ENCODE measurements at places on chromosomes 13 and 19.
A peak's percentile ranks its signal among the peaks of the same experiment; 100 is the strongest.

DNA sequence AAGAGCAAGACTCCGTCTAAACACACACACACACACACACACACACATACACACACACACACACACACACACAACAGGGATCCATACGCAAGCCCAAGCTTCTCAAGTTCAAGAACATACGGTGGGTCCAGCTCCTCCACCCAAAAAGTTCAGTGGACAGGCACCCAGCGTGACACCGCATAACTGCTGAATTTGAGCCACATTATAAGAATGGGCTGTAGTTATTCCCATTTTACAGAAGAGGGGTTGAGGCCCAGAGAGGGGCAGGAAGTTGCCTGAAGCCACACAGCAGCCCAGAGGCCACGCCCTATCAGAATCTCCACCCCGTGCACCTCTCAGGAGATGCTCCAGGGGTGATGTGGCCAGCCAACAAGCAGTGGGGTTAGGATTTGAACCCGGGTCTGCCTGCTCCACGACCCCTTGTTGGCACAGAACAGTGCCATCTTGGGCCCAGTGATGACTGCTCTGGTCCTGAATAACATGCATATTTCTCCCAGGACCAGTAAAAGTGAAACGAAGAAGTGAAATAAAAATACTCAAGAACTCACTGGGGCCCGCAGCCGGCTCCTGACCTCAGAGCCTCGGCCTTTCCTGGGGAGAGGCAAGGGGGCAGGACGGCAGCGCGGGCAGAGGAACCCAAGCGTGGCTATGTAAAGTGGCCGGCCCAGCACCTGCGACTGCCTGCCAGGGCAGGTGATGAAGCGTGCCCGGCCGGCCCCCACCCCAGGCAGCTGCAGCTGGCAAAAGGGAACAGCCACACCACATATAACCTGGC, 61.9 kb downstream of the AP1M1 start:
- no peak for DNase-seq

DNA sequence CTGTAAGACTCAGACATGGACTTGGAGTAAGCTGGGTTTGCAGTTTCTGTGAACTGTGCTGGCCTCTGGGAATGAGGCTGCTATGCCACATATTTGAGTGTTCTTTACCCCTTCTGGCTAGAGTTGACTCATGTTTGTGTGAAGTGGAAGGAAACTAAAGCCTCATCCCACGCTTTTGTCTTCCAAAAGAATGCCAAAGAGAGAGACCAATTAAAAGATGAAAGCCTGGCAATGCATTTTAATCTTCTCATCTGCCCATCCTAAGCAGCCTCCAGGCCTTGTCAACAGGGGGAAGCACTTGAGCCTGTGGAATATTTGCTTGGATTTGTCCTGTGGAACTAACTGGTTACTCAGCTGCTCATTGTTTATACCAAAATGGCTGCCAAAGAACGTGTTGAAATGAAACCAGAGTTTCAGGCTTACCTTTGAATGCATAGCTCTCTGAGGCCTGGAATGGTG, 49.1 kb downstream of the LMO7 start:
- peak; percentile 6 for DNase-seq

- peak; percentile 85 for DNase-seq
Measured at GRCh38 chr19:4327252-4327876, 11.3 kb downstream of the STAP2 start.

DNA sequence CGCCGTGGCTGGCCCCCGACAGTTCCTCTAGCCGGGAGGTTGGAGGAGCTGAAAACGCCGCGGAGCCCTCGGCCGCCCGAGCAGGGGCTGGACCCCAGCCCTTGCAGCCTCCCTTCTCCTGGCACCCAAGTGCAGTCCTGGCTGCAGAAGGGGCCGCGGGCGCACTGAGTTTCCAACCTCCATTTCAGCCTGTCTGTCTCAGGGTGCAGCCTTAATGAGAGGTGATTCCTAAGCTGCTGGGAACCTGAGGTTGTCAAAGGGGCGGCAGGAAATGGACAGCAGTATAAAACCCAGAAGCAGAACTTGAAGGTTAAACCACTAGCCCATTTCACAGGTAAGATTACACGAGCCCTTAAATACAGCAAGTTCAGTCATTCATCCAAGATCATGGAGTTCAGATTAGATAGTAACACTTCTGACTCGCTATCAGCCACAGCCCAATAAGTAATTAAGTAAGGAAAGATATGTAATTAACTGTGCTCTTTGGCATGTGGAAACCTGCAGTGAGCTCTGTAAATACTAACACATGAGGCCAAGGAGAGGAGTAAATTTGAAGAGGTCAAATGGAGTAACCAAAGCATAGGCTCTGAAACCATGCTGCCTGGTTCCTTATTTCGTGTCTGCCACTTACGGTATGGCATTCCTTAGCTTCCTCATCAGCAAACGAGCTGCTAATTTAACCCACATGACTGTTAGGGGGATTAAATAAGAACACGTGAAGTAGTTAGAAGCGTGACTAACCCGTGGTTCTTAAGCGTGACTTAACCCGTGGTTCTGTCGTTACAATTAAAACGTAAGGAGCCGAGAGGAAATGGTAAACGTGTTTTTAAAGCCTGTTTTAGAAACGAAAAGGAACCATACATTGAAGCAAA, 686 bp downstream of the SETDB2 start:
- peak; percentile 29 for DNase-seq

GRCh38 chr13:40671956-40672764, 5.7 kb upstream of the FOXO1 start:
- no peak for DNase-seq

GRCh38 chr13:99472122-99472440, 29.2 kb upstream of the TM9SF2 start:
- DNase-seq, result no peak

DNA sequence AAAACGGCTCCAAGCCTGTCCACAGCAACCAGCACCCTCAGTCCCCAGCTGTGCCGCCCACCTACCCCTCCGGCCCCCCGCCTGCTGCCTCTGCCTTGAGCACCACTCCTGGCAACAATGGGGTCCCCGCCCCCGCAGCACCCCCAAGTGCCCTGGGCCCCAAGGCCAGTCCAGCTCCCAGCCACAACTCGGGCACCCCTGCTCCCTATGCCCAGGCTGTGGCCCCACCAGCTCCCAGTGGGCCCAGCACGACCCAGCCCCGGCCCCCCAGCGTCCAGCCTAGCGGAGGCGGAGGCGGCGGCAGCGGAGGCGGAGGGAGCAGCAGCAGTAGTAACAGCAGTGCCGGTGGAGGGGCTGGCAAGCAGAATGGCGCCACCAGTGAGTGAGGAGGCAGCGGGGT, 10.6 kb downstream of the CNOT3 start:
- no peak for DNase-seq

GRCh38 chr13:66427458-66427861, 802.7 kb downstream of the PCDH9 start:
- no peak for DNase-seq

GRCh38 chr13:99516153-99516929, 15.1 kb downstream of the TM9SF2 start:
- no peak for DNase-seq

DNA sequence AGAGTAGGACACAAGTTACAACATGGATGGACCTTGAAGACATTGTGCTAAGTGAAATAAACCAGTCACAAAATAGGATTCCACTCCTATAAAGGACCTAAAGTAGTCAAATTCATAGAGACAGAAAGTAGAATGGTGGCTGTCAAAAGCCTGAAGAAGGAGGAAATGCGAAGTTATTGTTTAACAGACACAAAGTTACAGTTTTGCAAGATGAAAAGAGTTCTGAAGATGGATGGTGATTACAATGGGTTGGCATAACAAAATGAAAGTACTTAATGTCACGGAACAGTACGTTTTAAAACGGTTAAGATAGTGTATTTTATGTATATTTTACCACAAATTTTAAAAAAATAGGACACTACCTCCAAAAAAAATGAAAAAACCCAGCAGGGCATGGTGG, 34.8 kb downstream of the FOXO1 start:
- DNase-seq, result no peak
